ENCODE measurements at places on chromosomes 5 and 9.

- DNase-seq, result no peak
Observed at GRCh38 chr5:129905473-129906176, 1.4 kb downstream of the CHSY3 start.

DNA sequence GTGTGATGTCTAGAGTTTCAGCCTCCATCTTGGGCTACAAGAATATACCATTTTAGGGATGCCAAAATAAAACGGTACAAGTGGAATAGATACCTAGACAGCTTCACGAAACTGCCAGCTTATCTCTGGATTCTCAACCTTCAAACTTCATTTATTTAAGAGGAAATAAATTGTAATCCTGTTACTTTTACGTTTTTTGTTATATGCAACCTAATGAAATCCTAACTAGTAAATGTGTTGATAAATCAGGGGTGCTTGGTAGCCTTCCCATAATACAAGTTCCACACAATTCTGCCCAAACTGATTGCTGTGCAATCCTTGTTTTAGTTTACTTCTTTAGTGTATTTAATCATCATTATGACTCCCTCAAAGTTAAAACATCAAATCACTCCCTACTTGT, 75.5 kb downstream of the SSBP2 start:
- no peak for DNase-seq

- DNase-seq, result no peak
Observed at GRCh38 chr9:22142671-22143070, 133.6 kb upstream of the CDKN2B start.

GRCh38 chr9:28624771-28625170, 1051.5 kb upstream of the C9orf72 start:
- no peak for DNase-seq

- DNase-seq, result no peak
Observed at GRCh38 chr5:6338871-6339270, 39.5 kb downstream of the MED10 start.

DNA sequence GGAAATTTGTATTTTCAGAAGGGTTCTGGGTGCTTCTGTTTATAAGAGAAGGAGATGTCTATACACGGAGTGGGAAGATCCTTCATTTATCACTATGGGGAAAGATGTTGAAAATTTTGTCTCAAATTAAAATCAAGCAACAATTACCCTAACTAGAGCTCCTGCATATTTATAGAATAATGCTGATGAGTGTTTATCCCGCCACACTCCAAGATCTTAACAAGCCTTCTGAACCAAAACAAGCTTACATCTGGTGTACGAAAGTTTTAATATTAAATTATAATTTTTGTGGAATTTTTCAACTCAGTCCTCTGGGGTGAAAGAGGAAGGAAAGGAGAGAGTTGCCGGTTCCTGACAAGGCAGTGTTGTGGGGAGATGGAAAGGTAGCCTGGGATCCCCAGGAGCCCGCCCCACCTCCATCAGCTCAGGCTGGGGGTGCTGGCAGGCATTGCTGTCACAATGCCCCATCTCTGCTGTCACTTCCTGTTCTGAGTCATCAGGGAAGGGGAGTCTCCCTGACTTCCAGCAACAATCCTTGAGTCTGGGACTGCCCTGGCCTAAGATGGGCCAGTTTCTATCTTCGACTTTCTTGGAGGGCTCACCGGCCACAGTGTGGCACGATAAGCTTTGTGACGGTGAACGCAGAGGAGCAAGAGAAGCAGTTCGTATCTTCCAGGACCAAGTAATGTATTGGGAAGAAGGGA, 64.5 kb downstream of the ERAP1 start:
- no peak for DNase-seq
